ENCODE measurements at places on chromosomes 7 and 10. TPM values are rescaled to one million over a fixed set of nuclear protein-coding genes. Genes with fewer than 3 reads are reported as not detected.
A peak's percentile ranks its signal among the peaks of the same experiment; 100 is the strongest.

The FBXL13 gene
- 0.77 TPM for total RNA-seq

GRCh38 chr7:24820730-24821044 is 63.4 kb upstream of the GSDME start:
- peak; percentile 61 for DNase-seq

GRCh38 chr10:62258926-62259325 is 9.7 kb downstream of the RTKN2 start:
- no peak for DNase-seq

The SDK1 gene
- 0.17 TPM for total RNA-seq

DNA sequence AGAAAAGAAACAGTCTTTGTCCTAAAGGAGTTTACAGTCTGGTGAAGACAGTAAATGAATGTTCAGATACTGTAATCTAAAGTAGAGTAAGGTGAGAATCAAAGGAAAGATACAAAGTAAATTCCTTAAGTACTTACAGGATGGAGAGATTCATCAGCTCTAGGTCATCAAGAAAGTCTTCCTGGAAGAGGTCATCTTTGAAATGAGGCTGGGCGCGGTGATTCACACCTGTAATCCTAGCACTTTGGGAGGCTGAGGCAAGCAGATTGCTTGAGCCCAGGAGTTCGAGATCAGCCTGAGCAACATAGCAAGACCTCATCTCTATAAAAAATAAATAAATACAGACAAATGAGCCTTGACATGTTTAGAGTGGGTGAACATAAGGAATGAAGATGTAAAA is 18.3 kb downstream of the FHIP2A start:
- no peak for DNase-seq

- DNase-seq = no peak
Observed at GRCh38 chr7:22339725-22340390, 17.1 kb downstream of the RAPGEF5 start.

- peak; percentile 53 for DNase-seq
Observed at GRCh38 chr10:91409069-91409868, 875 bp upstream of the HECTD2 start.

GRCh38 chr10:112402917-112403316 is 29.0 kb downstream of the ACSL5 start:
- no peak for DNase-seq

The MCU gene
- 28.7 TPM for total RNA-seq

GRCh38 chr10:94038024-94038423 is 44.3 kb downstream of the PLCE1 start:
- DNase-seq = no peak

DNA sequence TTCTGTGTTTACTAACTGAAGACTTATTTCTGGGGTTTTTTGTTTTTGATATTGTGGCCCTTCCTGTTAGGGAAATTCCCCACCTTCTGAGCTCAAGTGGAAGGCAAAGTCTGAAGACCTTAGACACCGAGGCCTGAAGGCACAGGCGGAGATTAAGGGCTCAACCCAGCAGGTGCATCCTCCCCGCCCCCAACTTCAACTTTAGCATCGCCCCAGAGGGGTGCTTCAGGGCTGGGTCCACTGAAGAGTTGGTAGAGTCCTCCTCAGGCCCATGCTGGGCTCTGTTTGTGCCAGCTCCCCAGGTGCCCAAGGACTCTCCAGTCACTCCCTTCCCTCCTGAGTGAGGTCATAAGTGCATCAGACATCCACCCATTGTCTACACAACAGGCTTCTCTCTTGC is 9.4 kb upstream of the PPIA start:
- no peak for DNase-seq

GRCh38 chr7:22267930-22268615 is 88.9 kb downstream of the RAPGEF5 start:
- DNase-seq = no peak

GRCh38 chr7:83806538-83806937 is 157.6 kb upstream of the SEMA3E start:
- DNase-seq = no peak

- DNase-seq = no peak
Observed at GRCh38 chr10:128307820-128308219, 181.6 kb upstream of the MKI67 start.

- DNase-seq = no peak
Observed at GRCh38 chr7:4157651-4158050, 524.4 kb upstream of the FOXK1 start.

The NKX6-2 gene
- total RNA-seq = not detected

GRCh38 chr7:137992104-137992549 is 9.8 kb downstream of the CREB3L2 start:
- DNase-seq = peak; percentile 98

DNA sequence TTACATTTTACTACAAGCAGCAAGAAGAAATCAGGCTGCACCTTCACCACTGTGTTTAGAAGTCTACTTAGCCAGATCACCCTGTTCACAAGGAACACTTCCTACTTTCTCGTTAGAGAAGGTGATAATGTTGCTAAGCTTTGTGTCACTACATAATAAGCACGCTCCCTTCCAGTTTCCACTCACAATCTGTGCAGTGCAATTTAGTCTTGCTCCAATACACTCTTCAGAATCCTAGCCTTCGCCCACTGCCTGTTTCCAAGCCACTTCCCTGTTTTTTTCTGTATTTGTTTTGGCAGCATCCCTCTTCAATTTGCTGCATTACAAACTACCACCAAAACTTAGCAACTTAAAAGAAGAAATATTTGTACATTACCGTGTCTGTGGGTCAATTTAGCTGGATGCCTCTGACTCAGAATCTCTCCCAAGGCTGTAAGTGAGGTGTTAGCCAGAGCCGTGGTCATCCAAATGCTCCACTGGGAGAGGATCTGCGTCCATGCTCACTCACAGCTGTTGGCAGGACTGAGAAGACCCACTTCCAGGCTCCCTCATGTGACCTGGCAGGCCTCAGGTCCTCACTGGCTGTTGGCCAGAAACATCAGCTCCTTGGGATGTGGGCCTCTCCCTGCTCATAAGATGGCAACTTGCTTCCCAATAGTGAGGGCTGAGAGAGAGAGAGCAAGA is 110.4 kb downstream of the PON1 start:
- DNase-seq = no peak

The CALY gene
- total RNA-seq = not detected

GRCh38 chr10:131784363-131785120 is 116.3 kb upstream of the PPP2R2D start:
- DNase-seq = no peak

The XRCC2 gene
- total RNA-seq = 14.5 TPM

- no peak for DNase-seq
Observed at GRCh38 chr10:131746241-131746711, 154.5 kb upstream of the PPP2R2D start.

GRCh38 chr7:121402701-121403100 is 6.6 kb upstream of the FAM3C start:
- DNase-seq = no peak

GRCh38 chr10:124012991-124013390 is 80.4 kb downstream of the CHST15 start:
- DNase-seq = no peak

GRCh38 chr10:116470768-116471415 is 43.2 kb downstream of the PNLIPRP3 start:
- DNase-seq = peak; percentile 20

DNA sequence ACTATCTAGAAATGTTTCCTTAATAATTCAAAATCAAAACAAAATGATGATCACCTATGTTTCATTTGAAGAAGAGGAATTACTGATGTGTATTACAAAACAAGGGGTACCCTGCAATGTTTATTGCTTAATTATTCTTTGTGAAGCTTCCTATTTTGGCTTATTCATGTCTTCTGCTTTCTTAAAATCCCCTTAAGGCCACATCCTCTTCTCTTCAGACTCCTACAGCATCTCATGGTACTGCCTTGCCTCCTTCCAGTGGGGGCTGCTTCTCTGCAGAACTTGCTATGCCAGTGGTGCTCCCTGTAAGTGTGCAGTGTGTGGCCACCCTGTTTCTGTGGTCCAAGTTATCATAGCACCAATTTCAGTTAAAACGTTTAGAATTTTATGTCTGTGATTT is 35.0 kb downstream of the CCDC146 start:
- DNase-seq = no peak

DNA sequence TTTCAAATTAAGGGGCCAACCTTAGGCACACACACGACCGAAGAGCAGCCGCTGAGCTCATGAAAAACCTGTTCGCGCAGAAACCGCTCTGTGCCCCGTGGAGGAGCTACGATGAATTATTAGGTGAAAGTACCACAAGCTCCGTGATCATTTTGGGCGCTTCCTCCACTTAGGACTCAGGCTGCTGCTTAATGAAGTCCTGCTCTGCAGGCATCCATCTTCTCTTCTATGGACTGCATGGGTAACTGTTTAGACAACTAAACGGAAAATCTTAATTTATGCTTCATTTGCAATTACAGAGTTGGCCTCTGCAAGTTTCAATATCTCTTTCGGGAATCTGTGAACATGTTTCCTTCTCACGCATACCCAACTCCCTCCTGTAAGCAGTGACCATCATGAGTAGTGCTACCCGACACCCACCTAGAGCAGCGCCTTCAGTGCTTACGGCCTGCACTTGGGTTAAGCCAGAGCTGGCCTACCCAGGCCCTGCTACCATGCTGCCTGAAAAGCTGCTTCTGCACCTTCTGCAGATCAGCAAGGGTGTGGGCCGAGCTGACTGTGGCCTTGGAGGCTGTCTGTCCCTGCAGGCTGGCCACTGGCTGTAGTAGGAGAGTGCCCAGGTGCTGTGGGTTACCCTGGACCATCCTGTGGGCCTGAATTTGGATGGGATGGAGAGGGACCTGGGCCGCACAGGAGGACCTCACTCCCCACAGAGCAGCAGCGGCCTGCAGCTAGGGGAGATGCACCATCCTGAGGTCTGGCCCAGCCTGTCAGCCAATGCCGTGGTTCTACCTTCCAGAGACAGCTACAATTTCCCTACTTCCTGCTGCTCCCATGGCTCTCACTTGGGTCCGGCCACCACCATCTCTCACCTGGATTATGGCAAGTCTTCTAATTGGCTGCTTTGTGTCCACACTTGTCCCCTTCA is 36.0 kb downstream of the GNA12 start:
- DNase-seq = no peak

GRCh38 chr7:74253835-74254128 is 417 bp downstream of the RFC2 start:
- no peak for DNase-seq

The ERVW-1 gene
- not detected for total RNA-seq

The PDE1C gene
- total RNA-seq = not detected

DNA sequence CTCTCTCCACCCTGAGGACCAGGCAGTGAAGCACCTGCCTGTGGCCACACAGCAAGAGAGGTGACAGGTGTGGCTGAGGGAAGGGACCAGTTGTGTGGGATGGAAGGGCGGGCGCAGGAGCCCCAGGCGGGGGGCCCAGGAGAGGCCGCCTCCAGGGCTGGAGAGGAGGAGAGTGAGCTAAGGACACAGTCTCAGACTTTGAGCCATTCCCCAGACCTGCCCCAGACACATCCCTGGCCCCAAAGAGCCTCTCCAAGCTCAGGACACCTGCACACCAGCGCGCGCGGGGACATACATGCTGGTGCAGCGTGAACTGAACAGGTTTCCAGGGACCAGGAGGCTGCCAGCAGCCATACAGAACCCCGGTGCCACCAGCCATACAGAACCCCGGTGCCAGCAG is 237.3 kb downstream of the MAD1L1 start:
- DNase-seq = no peak

DNA sequence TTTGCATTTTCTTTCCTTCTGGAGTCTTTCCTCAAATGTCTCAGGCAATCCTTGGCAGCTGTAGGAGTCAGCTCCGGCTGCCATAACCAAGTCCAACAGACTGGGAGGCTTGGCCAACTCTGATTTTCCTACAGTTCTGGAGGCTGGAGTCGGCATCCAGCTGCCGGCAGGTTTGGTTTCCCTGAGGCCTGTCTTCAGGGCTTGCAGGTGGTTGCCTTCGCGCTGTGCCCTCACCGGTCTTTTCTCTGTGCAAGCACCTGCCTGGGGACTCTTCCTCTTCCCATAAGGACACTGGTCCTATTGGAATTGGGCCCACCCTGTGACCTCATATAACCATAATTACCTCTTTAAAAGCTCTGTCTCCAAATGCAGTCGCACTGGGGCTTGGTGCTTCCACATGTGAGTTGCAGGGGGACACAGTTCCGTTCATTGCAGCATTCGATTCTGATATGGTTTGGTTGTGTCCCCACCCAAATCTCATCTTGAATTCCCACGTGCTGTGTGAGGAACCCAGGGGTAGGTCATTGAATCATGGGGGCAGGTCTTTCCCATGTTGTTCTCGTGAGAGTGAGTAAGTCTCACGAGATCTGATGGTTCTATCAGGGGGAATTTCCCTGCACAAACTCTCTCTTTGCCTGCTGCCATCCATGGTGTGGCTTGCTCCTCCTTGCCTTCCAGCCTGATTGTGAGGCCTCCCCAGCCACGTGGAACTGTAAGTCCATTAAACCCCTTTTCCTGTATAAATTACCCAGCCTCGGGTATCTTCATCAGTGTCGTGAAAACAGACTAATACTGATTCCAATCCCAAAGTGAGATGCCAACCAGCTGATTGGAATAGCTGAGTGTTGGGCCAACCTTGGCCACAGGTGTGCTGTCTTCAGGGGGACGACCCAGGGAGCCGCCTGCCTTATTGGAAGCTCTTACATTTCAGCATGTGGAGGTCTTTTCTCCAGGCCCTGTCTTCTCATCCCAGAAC is 7.9 kb downstream of the GALNTL5 start:
- no peak for DNase-seq

DNA sequence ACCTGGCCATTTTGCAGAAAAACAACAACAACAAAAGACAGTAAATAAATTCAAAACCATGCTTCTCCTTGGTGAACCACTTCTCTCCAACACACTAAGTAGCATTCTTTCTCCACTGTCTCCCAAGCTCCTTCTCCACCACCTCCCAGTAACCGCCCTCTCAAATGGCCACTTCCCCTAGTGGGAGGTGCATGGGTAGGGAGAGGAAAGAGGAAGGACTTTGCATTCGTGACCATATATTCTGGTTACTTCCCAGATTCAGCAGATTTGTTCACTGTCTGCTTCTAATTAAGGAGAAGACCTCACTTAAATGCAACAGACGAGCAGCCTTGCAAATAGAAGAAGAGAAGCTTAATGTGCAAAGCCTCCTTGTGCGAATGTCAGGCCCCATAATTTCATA is 166.8 kb downstream of the SORCS1 start:
- DNase-seq = no peak

DNA sequence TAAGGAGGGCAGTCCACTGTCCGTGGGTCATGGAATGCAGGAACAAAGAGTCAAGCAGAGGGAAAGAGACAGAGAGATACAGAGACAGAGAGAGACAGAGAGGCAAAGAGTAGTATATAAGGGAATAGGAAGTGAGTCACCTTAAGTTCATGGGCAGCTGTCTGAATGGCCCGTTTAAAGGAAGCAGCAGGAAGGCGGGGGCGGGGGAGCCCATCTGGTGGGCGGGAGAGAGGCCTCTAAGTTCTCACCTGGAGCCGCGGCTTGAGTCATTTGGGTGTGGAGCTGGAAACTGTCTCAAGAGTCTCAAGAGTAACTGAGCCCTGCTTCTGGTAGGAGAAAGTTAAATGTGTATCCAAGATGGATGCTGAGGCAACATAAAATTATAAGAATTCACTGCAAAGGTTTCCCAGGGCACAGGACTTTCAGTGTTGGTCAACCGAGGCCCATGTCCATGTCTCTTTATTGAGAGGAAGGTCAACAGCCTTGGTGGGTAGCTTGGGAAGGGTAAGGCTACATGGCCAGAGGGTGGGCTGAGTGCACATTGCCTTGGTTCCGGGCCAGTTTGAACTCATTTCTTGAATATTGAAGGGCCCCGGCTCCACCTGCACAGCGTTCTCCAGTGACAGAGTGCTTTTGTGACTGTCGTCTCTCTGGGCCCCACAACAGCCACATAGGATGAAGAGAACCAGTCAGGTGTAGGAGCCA is 85.5 kb upstream of the CACUL1 start:
- DNase-seq = no peak

The GPER1 gene
- 19.7 TPM for total RNA-seq
